Muscle of leg (tissue), 16 donors: ENCODE measurements at places on chromosomes 11 and 22. TPM values are rescaled to one million over a fixed set of nuclear protein-coding genes. Genes with fewer than 3 reads are reported as not detected.
A peak's percentile ranks its signal among the peaks of the same experiment; 100 is the strongest.

DNA sequence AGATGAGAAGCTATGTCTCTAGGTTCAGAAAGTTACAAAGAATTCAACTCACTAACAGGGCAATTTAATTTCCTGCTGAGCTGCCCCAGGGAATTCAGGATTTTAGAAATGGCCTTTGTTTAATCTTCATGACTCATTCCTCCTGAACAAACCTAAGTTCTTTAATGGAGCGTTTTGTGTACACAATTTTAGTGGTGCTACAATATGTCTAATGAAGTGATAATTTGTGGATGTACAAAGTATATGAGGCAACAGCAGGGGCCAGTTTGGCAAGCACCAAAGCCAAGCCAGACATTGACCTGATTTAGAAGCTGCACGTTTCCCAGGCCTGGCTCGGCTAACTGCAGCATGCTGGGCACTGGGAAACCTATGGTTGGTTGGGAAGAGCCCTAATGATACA lies 34.4 kb upstream of the HEPHL1 start:
- DNase-seq, result no peak
- no peak overlapping the region for H3K27ac ChIP-seq
- H3K27me3 ChIP-seq, result no peaks in the 10 kb centered on the region
- H3K4me1 ChIP-seq, result no peaks in the 10 kb centered on the region

DNA sequence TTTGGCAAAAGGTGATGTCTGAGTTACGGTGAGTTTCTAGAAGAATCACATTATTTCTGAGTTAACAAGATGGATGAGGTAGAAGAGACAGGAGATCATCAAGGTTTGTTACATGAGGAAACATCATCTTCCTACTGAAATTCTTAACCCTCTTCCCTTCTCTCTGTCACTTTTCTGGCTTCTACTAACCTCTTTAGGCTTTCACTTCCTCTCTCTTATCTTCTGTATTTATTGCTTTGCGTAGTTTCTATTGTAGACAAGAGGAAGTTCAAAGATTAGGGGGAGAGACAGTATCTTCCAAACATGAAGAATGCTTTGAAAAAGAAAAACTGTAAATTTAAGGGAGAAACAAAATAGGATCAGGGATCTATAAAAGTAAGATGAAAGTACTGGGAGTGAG lies 75.4 kb downstream of the TRPC6 start:
- H3K27ac ChIP-seq, result no peak overlapping the region
- no peaks in the 10 kb centered on the region for H3K36me3 ChIP-seq
- H3K27me3 ChIP-seq, result no peaks in the 10 kb centered on the region
- H3K4me3 ChIP-seq, result no peak overlapping the region
- no peak for DNase-seq

- H3K4me1 ChIP-seq, result peaks cover 12% of the 10 kb centered on the region
- H3K27me3 ChIP-seq, result no peaks in the 10 kb centered on the region
- peak; percentile 29 for DNase-seq
- no peak overlapping the region for H3K4me3 ChIP-seq
Observed at GRCh38 chr11:44661311-44661717, 65.4 kb upstream of the TSPAN18 start.

- H3K36me3 ChIP-seq, result no peaks in the 10 kb centered on the region
- no peaks in the 10 kb centered on the region for H3K4me1 ChIP-seq
- H3K4me3 ChIP-seq, result no peak overlapping the region
- H3K27ac ChIP-seq, result no peak overlapping the region
Observed at GRCh38 chr11:30000986-30001750, 15.7 kb downstream of the KCNA4 start.

DNA sequence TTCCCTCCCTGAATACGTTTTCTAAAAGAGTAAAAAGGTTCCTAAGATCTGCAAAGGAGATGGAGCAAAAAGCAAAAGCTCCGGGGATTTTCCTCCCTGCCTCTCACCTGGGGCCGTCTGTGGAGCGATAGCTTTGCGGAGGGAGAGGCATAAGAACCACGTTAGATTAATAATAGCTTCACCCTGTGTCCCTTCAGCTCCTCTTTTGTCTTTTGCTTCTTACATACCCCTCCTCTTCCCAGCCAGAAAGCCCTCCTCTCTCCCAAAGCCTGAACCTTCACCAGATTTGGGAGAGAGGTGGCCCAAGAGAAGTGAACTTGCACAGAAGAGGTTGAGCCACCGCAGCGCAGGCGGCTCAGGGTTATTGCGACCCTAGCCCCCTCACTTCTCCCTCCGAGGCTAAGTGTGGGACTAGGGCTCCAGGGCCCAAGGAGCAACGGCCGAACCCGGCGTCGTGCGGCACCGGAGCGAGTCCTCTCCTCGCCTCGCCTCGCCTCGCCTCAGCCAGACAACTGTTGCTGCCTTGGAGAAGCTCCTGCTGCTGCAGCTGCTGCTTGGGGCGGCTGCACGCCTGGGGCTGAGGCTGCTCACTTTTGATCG lies 97.6 kb upstream of the HSD17B12 start:
- H3K4me3 ChIP-seq, result no peak overlapping the region
- peaks cover 38% of the 10 kb centered on the region for H3K4me1 ChIP-seq
- no peak for DNase-seq
- H3K27ac ChIP-seq, result no peak overlapping the region

DNA sequence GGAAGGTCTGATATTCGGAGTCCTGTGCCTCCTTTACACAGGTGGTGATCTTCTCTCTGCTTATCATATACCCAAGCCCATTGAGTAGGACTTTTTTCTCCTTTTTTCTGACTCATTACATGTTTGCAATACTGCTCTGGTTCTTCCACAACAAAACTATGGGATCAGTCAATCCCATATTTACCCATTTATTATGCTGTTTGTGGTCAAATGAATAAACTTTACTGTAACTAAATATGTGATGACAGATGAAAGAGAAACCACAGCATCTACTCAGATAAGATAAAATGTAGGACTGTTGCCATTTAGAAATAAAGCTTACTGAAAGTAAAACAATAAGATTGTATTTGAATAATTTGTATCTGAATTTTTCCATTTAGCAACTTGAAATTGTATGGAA lies 958.7 kb upstream of the FAT3 start:
- no peak overlapping the region for H3K4me3 ChIP-seq
- H3K4me1 ChIP-seq, result no peaks in the 10 kb centered on the region
- H3K27ac ChIP-seq, result no peak overlapping the region
- DNase-seq, result no peak

DNA sequence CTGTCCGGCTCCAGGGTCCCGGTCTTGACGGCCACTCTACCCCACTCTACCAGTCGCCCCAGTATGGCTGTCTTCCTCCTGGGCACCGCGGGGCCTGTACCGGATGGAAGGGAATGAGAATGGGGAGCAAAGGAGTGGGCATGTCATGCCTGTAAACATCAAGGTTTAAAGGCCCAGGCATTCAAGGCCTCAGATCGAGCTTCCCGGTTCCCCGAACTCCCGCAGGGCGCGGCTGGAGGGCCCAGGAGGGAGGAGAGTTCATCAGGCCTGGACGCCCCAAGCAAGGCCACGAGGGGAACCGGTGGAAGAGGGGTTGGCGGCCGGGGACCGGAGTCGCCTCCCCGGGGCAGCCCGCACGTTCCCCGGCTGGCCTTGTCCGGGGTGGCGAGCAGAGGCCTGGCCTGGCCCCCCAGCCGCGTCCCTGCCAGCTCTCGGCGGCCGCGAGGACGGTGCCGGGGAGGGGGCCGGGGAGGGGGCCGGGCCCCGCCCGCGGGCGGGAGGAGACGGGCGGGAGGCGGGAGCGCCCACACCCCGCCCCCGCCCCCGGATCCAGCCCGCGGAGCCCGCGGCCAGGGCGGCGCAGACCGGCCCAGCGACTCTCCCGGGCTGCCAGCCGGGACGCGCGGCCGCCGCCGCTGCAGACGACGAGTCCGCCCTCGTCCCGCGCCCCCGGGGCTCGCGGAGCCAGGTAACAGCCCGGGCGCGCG lies at the start of gene CDC42EP1:
CDC42EP1 (plus strand) TSS at position 580 of the 707 bp plus-strand sequence. CDS start 5,870 bp downstream, outside the sequence.
- H3K36me3 ChIP-seq, result peaks cover 16% of the 10 kb centered on the region
- peaks cover 9% of the 10 kb centered on the region for H3K27me3 ChIP-seq
- peak within 1 kb of the TSS; percentile 91 for H3K4me3 ChIP-seq
- H3K4me1 ChIP-seq, result peaks cover 66% of the 10 kb centered on the region

DNA sequence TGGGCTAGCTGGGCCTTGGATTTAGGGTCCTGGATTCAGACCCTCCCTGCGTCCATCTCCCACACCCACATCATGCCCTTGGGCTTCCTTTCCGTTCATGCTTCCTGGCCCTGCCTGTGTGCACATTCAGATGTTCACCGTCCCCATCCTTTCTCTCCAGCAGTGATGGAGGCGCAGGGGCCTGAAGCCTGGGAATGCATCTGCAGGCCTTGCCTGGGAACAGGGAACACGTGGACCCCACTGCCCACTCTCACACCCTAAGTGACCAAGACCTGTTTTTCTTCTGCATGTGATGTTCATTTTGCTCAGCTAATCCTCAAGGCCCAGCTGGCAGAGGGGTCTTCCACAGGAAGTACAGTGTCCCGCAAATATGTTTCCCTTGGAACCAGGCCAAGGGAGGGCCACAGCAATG lies 91.6 kb upstream of the PARVA start:
- H3K27ac ChIP-seq, result no peak overlapping the region
- peaks cover 33% of the 10 kb centered on the region for H3K4me1 ChIP-seq
- H3K27me3 ChIP-seq, result peaks cover 3% of the 10 kb centered on the region
- no peaks in the 10 kb centered on the region for H3K36me3 ChIP-seq
- no peak for DNase-seq

DNA sequence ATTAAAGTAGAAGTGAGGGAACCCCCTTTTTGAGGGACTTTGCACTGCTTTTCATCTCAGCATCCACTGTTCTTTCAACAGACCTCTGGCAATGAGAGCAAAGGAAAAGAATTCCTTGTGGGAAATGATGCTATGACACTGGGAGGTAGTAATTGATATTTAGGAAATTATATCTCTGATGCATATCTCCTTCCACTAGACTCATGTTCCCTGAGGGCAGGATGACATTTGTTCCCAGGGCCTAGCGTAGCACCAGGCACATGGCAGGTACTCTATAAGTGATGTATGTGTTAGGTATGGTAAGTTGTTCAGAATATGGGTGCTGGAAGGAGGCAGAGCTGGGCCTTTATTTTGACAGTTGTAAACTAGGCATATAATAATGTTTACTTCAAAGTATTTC lies 142.9 kb downstream of the CCDC81 start:
- DNase-seq, result no peak
- peaks cover 16% of the 10 kb centered on the region for H3K4me1 ChIP-seq
- no peaks in the 10 kb centered on the region for H3K36me3 ChIP-seq
- H3K27ac ChIP-seq, result no peak overlapping the region
- no peaks in the 10 kb centered on the region for H3K27me3 ChIP-seq

DNA sequence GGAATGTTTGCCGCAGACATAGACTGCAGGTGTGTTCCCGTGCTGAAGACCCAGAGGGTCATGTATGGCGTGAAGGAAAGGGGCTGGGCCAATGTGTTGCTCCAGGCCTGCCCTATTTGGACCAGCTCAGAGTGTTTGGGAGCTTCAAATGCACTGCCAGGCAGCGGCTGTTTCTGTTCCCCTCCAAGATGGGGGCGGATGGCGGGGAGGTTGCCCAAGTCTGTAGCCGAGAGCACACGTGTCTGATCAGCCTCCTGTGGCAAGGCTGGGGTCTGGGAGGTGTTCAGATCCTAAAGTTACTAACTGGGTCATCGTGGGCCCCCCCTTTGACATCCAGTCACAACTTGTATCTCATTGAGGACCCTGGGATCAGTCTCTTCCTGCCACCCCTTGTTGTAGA lies 45.5 kb downstream of the CACNA1I start:
- peaks cover 7% of the 10 kb centered on the region for H3K4me1 ChIP-seq
- peaks cover 16% of the 10 kb centered on the region for H3K27me3 ChIP-seq
- no peak overlapping the region for H3K27ac ChIP-seq
- no peak for DNase-seq

DNA sequence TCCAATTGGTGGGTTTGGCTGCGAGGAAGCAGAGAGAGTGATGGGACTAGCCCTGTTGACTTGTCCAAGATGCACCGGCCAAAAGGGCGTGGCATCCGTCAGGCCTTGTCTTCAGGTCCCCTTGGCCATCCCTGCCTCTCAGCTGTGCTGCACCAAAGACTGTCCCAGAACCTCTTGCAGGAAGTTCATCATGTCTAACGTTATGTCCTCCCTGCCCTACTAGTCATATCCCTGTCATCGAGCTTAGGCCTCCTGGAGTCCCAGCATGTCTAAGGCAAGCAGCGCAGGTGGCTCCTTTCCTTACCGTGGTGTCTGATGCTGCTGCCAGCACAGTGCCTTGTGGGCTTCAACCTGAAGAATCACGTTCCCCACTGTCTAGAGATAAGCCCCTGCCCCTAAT lies 51.2 kb downstream of the NECTIN1 start:
- peaks cover 41% of the 10 kb centered on the region for H3K36me3 ChIP-seq
- H3K27ac ChIP-seq, result no peak overlapping the region
- peaks cover 57% of the 10 kb centered on the region for H3K4me1 ChIP-seq
- no peaks in the 10 kb centered on the region for H3K27me3 ChIP-seq

GRCh38 chr22:43100225-43100624 lies 10.3 kb upstream of the BIK start:
- H3K27ac ChIP-seq, result no peak overlapping the region
- H3K36me3 ChIP-seq, result no peaks in the 10 kb centered on the region
- no peak overlapping the region for H3K4me3 ChIP-seq

DNA sequence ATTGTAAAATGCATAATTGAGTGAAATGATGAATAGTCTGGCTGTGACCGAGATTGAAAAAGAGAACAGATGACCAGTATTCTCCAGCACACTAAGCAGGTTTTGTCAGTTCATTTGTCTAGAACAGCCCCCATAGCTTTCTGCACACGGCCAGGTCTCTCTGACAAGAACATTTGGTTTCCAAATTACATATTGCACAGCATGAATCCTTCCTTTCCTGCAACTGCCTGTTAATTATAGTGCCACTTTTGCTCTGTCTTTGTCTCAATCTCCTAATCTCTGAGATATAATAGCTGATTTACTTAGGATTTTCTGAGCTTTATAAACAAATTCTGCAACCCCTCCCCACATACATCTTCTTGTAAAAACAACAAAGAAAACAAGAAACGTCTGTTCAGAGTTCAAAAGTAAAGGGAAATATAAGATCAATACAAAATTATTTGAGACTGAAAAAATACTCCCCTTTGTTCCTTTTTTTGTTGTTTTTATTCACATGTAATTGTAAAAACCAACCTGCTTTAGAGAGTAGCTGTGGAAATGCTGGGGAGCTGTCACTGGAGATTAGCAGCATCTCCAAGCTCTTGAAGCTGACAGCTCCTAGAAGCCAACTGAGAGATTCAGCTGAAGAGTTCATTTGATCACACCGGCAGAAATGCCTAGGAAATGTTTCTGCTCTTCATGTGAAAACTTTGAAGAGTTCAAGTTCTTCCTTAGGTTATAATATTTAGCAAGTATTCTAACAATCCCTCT lies 998.1 kb downstream of the DLG2 start:
- no peak overlapping the region for H3K4me3 ChIP-seq
- no peak for DNase-seq
- no peaks in the 10 kb centered on the region for H3K36me3 ChIP-seq
- H3K27me3 ChIP-seq, result no peaks in the 10 kb centered on the region
- no peak overlapping the region for H3K27ac ChIP-seq

GRCh38 chr11:44235765-44236201 lies 74.2 kb downstream of the ALX4 start:
- H3K4me3 ChIP-seq, result no peak overlapping the region
- peaks cover 11% of the 10 kb centered on the region for H3K4me1 ChIP-seq
- H3K27ac ChIP-seq, result no peak overlapping the region
- peak; percentile 86 for DNase-seq
- no peaks in the 10 kb centered on the region for H3K27me3 ChIP-seq
- H3K36me3 ChIP-seq, result peaks cover 3% of the 10 kb centered on the region

- peaks cover 73% of the 10 kb centered on the region for H3K36me3 ChIP-seq
- no peak overlapping the region for H3K27ac ChIP-seq
- no peak overlapping the region for H3K4me3 ChIP-seq
- H3K4me1 ChIP-seq, result no peaks in the 10 kb centered on the region
Observed at GRCh38 chr11:117391181-117391580, 63.5 kb downstream of the CEP164 start.

TBX10 gene
- not detected for total RNA-seq

CCDC86 gene
- total RNA-seq, result 7.4 TPM

SNX32 gene
- 0.98 TPM for total RNA-seq

SYCE3 gene
- total RNA-seq, result not detected

OR4D9 gene
- not detected for total RNA-seq
